Osteoblast (primary cell): ENCODE measurements at places on chromosomes 2 and 18. TPM values are rescaled to one million over a fixed set of nuclear protein-coding genes. Genes with fewer than 3 reads are reported as not detected.
A peak's percentile ranks its signal among the peaks of the same experiment; 100 is the strongest.

Gene PXDN
- 307 and 324 TPM in 2 replicates for total RNA-seq

Gene CAPN14
- total RNA-seq: under 0.01 TPM in 2 replicates

Gene GPBAR1
- 0.36 TPM in 1 of 2 replicates, not detected in the other for total RNA-seq

Gene STON1
- 15.6 and 15.9 TPM in 2 replicates for total RNA-seq

Gene TFCP2L1
- under 0.01 TPM in 1 of 2 replicates, not detected in the other for total RNA-seq

Gene ARL5A
- total RNA-seq: 44.8 and 47.8 TPM in 2 replicates

Gene TUBA3E
- not detected in 2 replicates for total RNA-seq

Gene SLC19A3
- total RNA-seq: 0.29 and 0.36 TPM in 2 replicates

Gene RNF152
- 3.3 and 5.0 TPM in 2 replicates for total RNA-seq

Gene TLX2
- total RNA-seq: under 0.01 and 0.36 TPM in 2 replicates

Gene ALPP
- not detected in 2 replicates for total RNA-seq

Gene ASAP2
- 56.0 and 66.2 TPM in 2 replicates for total RNA-seq

DNA sequence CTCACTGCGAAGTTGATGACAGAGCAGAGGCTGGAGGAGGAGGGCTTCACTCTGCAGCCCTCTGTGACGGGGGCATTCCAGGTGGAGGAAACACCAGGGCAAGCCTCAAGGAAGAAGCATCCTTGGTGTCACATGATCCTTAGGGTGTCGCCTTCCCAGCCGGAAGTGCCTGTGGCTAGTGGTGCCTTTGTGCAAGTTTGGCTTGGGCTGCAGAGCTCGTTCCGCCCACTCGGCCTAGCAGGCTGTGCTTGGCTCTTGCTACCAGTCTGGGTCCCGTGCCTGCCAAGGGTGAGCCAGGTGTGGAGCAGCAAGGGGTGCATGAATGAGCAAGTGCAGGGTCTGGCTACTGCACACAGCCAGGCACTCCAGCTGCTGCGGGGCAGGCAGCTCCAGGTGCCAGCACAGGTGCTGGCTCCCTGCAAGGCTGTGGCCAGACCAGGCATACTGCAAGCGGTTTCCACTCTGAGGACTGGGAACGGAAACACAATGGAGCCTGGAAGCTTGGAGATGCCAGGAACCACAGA lies 325.3 kb upstream of the SMIM21 start:
- DNase-seq: peak; percentile 46

DNA sequence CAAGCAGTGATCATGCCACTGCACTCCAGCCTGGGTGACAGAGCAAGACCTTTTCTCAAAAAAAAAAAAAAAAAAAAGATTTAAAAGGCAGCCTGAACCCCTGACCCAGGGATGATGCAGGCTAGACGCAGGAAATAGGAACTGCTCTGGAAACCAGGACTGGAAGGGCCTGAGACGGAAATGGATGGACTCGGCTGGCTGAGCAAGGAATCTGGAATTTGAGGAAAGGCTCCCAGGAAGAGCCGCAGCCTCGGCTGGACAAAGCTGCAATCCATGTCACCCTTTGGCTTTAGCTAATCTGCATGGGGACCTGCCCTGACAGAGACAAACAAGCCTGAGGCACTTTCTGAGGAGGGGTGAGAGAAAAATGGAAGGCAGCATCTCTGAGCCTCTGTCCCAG lies 55.0 kb upstream of the DAPL1 start:
- peak; percentile 72 for DNase-seq

- no peak for DNase-seq
Measured at GRCh38 chr2:17541531-17541950, 1.0 kb downstream of the VSNL1 start.

- no peak for DNase-seq
Measured at GRCh38 chr18:26097563-26097962, 7.2 kb upstream of the SS18 start.

DNA sequence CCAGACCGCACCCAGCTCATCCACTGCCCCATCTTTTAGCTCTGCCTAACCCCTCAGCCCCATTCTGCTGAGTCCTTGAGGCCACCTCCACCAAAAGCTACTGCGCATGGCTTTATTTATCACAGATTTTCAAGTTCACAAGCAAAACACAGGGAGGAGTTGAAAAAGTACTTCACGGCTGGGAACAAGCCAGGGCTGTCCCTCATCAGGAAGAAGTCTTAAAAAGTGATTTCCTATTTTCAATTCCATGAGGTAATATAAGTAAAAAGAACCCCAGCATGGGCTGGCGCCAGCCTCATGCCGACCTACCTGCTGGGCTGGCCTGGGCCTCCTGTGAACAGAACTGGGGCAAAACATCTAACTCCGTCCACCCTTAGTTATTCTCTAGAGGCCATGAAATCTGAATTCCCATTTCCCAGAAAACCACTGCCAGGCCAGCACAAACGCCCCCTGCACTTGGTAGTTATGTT lies 69.0 kb downstream of the POLR1A start:
- no peak for DNase-seq

DNA sequence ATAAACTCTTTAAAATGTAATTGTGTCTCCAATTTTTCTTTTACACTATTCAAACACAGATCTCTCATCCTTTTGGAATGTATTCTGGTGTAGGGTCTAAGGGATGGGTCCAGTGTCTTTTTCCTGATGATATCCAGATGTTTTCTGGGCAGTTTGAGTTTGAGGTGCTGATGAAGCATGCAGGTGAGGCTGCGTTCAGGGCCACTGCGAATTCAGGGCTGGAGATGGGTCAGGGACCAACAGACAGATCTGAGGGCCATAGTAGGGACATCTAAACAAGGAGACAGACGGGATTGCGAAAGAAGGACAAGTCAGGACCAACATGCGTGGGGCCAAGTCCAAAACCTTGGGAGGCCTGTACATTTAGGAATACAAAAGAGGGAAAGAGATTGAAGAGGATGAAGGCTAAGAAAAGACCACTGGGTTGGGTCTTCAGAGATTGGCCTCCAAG lies 70.2 kb downstream of the ACAA2 start:
- DNase-seq: no peak

DNA sequence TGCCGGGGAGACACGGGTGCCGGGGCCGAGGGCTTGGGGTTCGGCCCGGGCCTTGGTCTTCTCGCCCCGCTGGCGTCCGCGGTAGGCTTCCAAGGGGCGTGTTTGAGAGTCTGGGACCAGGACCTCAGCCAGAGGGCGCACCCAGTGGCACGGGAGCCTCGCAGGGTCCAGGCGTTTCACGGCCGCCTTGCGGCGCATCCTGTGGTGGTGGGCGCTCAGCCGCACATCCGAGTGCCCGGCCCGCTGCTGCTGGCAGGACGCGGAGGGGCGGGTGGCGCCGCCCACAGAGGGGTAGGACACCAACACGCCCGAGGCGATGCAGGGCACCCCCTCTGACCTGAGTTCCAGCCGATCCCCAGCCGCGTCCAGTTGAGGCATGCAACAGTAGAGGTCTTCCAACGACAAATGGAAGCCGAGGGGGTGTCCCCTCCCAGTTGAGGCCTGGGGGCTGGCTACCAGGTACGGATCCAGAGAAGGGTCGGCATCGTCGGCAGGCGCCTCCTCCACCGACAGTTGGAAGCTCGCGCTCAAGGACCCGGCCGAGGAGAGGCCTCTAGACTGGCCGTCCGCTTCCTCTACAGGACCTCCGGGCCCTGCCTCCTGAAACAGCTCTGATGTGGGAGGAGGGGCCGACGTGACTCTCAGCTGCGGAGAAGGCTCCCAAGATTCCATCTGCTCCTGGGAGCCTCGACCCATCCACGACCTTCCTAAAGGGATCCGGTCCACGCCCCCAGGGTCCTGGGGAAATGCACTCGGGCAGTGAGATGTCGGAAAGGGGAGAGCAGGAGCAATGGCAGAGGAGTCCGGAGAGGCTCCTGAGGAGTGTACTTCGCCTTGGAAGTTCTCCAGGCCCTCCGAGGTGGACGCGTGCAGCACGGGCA lies 6.3 kb downstream of the C2orf81 start:
- DNase-seq: peak; percentile 93

DNA sequence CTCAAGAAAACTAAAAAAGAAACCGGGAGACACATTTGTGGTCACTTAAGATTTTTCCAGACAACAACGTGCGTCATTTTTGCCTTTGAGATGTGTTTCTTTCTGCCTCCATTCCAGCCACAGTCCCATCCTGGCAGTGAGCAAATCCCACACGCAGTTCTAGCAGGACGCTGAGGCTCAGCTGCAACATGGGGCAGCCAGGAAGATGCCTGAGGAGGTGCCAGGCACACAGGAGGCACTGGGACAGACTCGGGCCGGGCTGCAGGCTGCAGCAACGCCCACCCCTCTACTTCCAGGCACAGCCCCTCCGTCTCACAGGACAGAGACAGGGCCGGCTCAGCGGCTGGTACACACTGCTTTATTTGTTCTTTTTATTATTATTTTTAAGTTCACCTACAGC lies 13.1 kb downstream of the KLF11 start:
- no peak for DNase-seq

DNA sequence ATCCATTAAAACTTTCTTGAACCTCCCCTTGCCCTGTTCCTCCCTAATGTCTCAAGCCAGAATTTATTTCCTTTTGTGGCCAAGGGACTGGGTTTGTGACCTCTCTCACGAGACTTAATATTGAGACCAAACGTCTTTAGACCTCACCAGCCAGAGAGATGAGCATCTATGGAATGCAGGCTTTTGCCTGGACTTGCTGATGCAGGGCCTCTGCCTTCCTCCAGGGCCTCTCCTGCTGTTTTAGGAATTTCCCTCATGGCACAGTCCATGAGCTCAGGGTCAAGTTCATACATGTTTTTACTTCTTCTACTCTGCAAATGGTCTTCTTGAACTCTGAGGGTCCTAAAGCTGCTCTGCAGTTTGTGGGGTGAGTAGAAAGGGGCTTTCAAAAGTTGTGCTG lies 22.3 kb downstream of the IL1B start:
- peak; percentile 89 for DNase-seq

DNA sequence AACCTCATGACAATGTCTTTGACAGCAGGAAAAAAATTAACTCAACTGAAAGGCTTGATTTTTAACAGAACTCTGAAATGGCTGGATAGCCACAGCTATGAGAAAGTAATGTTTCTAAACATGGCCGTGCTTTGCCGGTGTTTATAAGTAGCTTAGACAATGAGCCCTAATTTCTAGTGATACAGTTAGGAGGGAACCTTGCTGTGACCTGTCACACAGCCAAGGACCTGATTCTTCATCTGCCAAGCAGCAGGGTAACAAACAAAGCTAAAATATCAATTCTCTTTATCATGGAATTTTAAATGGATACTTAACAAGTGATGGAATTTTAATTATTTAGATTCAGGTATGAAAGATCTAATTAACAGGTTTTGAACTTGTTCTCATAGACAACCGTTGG lies 24.3 kb upstream of the DYNC2LI1 start:
- no peak for DNase-seq

DNA sequence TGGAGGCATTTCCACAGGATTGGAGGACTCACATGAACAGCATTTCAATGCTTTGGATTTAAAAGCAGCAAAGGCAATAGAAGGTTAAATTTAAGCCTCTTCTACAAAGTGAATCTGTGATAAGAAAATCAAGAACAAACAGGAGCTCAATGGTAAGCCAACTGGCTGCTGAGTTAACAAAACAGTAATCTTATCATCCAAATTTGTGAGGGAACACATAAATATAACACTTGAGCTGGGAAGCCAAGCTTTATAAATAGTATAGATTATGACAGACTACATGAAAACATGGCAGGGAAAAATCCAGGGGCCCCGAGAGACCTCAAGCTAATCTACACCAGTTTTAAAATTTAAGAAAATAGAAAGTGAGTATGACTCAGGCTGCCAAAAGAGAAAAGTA lies 108.5 kb upstream of the PGAP1 start:
- DNase-seq: no peak

- no peak for DNase-seq
Measured at GRCh38 chr2:69138793-69139459, 125.9 kb downstream of the ANTXR1 start.

GRCh38 chr2:97997784-97998392 lies 2.1 kb upstream of the TMEM131 start:
- no peak for DNase-seq

DNA sequence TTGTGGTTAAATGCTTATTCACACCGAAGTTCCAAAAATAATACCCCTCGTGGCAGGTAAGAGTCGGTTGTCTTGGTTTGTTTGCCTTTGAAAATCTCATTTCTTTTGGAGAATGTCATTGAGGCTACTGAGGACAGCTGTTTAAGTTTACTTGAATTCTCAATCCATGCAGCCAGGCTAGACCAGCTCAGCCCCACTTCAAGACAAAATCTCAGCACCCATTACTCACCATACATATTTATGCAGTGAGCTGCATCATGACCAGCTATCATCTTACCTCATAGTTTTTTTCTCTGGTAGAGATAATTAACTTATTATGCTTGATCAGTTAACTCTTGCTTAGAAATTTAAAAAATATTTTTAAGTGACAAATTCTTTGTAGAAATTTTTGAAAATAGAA lies 115.9 kb downstream of the HAUS1 start:
- peak; percentile 82 for DNase-seq
